ENCODE measurements at places on chromosomes 7 and 10. TPM values are rescaled to one million over a fixed set of nuclear protein-coding genes. Genes with fewer than 3 reads are reported as not detected.

Gene WDFY4
- not detected for total RNA-seq

Gene MACC1
- total RNA-seq = 17.1 TPM

- no peak overlapping the region for H3K4me3 ChIP-seq
- no peaks in the 10 kb centered on the region for H3K36me3 ChIP-seq
- no peak overlapping the region for H3K27ac ChIP-seq
- H3K4me1 ChIP-seq = no peaks in the 10 kb centered on the region
- H3K27me3 ChIP-seq = no peaks in the 10 kb centered on the region
Measured at GRCh38 chr10:70920519-70920918, 32.2 kb upstream of the PCBD1 start.

DNA sequence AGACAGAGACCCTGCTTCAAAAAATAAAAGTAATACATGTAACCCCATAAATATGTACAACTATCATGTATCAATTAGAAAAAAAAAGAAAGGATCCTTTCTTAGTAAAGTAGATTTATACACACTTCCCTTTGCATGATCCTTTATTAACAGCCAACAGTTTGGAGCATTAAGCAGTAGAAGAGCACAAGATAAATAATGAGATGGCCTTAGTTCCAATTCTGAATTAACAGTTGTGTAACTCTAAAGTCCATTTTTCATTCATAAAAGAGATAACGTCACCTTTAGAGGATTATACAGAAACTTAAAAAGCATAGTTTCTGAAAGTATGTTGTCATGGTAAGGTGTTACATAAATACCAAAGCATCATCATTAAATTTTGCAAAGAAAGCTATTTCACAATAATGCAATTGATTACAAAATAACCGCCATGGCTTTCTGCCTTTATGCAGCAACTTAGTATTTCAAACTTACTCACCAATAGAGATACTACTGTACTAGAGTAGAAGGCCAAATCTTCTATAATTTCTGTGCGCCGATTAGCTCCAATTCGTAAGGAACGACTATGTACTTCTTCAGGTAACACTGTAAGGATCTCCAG is 40.3 kb downstream of the TNPO3 start:
- H3K27me3 ChIP-seq = no peaks in the 10 kb centered on the region
- no peak overlapping the region for H3K4me3 ChIP-seq
- H3K4me1 ChIP-seq = no peaks in the 10 kb centered on the region
- no peak overlapping the region for H3K27ac ChIP-seq
- H3K36me3 ChIP-seq = peaks cover 25% of the 10 kb centered on the region
- no peak for DNase-seq

GRCh38 chr10:123897146-123897545 is 5.5 kb upstream of the CPXM2 start:
- no peak for DNase-seq
- H3K27me3 ChIP-seq = peaks cover 12% of the 10 kb centered on the region
- no peak overlapping the region for H3K27ac ChIP-seq
- H3K4me3 ChIP-seq = no peak overlapping the region

All from H1 (cell line).